Stimulated activated CD4-positive, alpha-beta T cell treated with anti-CD3 and anti-CD28 coated beads, Interleukin-1b, Interleukin-23, amount 100 ng/mL, for 1 hour (primary cell): ENCODE measurements at places on chromosomes 3 and 15.

GRCh38 chr3:30642849-30643361 is 36.5 kb downstream of the TGFBR2 start:
- DNase-seq: no peak

DNA sequence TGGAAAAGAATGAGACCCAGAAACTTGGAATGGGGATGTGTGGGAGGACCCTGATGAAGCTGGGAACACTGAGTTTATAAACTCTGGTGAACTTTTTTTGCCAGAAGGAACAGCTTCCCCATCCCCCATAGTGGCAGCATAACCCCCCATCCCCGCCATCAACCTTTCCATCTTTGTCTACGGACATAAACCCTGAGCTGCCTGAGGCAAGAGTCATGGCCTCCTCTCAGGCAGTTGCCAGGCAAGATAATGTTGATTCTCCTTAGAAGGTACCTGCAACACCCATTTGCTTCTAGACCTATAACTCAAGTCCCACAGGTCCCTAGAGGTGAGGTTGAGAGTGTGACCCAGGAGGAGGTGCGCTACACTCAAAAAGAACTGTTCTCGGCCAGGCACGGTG is 11.5 kb downstream of the MAP4 start:
- no peak for DNase-seq

GRCh38 chr3:18228060-18228459 is 197.1 kb downstream of the SATB1 start:
- DNase-seq: no peak

GRCh38 chr3:147921051-147921450 is 511.9 kb downstream of the ZIC1 start:
- DNase-seq: no peak

- no peak for DNase-seq
Measured at GRCh38 chr3:196280689-196281440, 6.7 kb downstream of the PCYT1A start.

GRCh38 chr15:74136540-74136813 is 6.1 kb downstream of the ISLR2 start:
- no peak for DNase-seq

DNA sequence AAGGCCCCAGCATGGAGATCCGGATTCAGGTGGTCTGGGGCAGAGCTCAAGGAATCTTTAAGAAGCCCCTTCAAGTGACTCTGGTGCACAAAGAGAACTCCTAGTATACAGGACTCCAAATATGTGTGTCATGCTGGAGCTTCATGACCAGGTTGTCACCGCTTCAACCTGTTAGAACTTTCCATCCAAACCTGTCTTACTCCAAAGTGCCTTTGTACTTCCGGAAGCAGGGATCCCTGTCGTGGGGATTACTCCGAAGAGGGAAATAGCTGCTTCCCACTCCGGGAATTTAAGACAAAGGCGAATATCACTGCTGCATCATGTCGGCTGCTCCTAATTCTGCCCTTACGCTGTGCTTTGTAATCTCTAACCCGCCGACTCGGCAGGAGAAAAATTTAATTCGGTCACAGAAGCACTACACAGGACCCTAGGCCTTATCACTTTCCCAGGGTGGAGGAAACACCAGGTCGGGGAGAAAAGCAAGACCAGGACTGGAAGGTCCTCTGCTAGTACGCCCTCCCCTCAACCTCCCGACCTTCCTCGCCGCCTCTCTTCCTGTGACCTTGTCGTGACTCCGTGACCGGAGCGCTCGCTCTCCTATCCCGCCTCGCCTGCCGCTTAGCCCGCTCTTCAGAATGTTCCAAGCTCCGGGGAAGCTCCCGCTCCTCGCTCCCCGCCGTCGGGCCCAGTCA is 730 bp downstream of the HIGD1A start:
- no peak for DNase-seq

DNA sequence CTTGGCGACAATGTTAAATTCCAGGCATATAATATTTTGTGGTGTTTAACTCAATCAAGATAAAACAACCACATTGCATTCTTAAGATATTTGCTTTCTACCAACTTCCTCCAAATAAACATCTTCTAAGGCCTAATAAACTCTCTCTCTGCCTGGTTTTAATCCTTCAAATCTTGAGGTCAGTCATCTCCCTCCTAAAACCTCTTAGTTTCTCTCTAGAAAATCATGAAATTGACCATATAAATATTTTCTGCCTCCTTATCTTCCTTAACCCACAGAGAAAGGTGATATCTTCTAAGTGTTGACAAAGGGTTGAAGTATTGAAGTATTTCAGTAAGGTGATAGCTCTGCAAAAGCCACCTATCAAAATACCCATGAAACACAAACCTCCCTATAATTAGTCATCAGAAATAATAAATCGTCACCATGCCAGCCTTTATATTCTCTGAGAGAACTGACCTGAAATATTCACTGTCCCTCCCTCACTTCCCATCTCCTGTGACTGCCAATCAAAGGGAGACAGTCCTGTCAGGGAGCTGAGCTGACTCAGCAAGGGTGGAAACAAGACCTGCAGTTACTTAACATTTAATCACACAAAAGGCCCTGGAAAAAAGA is 1261.1 kb downstream of the ROBO1 start:
- DNase-seq: no peak

GRCh38 chr15:71250936-71251583 is 135.8 kb downstream of the THSD4 start:
- no peak for DNase-seq

DNA sequence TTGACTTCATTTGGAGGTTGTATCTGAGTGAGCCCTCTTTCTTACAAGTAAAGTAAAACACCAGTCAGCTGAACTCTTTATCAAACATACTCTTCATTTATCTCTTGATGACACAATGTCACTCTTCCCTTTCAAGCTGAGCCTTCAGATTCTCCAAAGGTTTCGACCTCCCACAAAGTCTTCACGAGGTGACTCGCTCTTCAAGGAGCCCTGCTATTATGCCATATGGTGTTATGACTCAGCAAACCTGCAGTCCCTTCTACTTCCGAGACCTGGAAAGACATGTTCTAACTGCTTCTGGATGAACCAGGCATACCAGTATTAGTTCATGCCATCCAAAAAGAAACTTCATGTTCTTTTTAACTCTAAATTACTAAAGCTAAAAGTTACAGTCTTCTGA is 23.1 kb downstream of the AADAC start:
- no peak for DNase-seq
